ENCODE measurements at places on chromosomes 2 and 18.

DNA sequence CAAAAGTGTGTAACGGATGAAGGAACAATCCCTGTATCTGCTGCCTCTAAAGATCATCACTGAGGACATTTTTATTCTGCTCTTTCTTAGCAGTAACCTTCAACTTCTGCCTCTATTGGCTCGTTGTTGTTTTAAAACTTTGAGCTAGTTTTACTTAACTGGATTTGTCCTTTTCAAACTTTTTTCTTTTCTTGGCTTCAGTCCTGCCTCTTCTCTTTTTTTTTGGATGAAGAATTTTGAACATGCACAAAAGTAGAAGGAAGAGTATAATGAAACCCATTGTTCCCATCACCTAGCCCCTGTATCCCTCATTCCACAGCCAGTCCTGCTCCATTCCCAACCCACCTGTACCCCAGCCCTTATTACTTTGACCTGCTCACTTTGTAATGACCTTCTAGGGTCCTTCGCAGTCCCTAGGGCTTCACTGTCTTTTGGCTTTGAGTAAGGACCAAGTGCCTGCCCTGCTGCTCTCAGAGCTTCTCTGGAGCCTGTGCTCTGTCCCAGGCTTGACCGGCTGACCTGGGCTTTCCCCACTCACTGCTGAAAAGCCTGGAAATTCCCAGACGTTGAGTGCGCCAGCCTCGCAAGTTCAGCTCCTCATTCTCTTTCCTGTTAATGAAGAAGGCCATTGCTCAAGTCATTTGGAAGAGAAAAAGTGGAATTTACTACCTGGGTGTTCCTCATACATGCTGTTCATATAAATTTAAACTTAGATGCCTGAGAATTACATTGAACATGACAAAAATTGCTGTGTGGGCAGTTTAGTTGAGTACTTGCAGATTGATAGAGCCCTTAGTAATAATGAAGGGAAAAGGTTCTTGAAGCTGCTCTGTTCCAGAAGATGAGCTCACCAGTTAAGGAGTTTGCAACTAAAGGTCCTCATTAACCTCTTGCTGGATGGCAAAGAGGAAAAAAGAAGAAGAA is 149.3 kb upstream of the ALPP start:
- DNase-seq = no peak

DNA sequence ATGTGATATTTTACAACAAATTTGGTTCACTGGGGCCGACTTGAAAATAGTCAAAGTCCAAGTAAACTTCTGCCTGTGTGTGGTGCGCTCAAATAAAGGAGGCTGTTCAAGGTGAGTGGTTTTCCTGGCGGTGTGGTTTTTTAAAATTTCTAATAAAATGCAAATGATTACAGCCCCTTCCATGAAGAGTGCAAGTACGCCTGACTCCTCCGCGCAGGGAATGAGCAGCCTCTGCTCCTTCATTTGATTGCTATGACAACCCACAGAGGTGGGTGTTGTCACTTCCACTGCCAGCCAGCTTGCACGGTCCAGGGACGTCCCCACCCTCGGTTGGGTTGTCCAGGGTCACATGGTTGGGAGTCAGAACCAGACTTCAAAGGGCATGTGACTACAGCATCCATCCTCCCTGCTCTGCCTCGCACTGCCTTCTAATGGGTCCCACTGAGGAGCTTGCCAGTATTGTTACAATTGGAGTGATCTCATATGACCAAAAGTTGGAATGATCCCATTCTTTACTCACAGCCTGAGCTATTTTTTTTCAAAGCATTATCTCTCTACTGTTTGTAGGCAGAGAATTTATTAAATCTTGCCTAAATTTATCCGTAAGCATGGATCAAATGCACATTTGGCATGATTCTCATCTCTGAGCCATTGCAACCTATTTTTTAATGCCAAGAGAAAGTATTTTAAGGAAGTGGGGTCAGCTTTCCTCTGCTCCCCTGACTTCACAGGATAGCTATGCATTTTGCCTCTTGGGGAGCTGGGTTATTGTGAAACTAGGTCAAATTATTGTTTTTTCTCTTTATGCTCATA is 121.3 kb downstream of the AGAP1 start:
- no peak for DNase-seq

GRCh38 chr2:86068136-86068588 is 37.5 kb downstream of the POLR1A start:
- peak; percentile 19 for DNase-seq

DNA sequence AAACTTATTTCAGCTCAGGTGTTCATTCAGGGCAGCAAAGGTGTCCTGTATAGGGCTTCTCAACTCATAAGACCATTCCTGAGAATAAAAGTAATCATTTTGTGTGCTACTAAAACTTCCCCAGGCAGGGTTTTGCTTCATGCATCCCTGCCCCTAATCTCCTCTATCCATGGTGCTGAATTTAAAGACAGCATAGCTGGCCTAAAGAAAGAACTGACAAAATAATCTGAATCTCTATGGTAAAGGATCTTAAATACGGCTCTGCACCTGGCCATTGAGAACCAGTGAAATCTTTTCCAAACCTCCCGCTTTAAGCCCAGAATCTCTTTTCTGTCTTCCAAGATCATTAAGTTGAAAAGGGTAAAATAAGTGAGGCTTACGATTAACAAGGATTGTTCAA is 292.1 kb upstream of the KLHL29 start:
- no peak for DNase-seq

DNA sequence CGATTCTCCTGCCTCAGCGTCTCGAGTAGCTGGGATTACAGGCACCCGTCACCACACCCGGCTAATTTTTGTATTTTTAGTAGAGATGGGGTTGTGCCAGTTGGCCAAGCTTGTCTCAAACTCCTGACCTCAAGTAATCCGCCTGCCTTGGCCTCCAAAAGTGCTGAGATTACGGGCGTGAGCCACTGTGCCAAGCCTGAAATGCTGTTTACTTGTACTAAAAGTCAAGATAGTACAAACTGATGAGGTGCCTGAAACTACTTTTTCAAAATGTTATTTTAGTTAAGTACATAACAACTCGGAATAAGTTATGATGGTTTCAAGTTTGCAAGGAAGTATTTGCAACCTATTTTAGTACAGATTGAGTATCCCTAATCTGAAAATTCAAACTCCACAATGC is 85.7 kb downstream of the CEP192 start:
- no peak for DNase-seq

DNA sequence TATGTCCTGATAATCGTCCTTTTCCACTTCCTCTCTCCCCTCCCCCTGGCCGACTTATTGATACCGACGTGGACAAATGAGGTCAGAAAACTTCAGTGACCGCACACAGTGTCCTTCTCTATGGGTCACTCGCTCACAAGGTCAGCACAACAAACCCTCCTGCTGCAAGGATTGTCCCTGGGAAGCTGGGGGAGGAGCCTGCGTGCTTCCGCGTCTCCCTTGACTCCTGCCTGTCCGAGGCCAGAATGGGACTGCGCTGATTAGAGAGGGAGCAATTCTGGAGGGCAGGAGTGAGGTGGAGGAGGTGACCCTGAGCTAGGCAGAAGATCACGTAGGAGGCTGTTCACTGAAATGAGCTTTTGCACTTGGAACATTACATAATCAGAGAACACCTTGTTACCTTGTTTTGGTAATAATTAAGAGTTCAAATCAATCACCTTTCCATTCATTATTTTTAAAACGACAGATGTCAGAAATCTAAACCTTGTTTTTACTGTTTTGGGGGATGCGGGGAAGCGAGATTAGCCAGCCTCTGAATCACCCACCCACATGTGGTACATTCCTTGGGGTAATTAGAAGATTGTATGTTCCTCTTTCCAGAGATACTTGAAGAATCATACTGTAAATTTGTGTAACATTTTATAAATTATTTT is 70.6 kb downstream of the CTAGE1 start:
- no peak for DNase-seq

DNA sequence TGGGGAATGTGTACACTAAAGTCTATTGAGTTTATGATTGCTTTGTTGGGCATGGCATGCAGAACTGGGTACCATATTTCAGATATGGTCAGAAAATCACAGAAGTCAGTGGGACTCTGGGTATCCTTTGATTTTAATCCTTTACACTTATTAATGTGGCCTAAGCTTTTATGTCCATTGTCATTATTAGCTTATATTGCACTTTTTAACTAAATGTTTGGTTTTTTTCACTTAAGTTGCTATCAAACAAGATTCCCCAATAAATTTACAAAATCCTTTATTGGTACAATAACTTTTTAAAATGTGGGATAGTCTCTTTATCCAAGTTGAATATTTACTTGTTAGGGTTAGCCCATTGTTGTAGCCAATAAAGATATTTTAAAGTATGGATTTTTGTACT is 234.1 kb upstream of the NRP2 start:
- DNase-seq = no peak

DNA sequence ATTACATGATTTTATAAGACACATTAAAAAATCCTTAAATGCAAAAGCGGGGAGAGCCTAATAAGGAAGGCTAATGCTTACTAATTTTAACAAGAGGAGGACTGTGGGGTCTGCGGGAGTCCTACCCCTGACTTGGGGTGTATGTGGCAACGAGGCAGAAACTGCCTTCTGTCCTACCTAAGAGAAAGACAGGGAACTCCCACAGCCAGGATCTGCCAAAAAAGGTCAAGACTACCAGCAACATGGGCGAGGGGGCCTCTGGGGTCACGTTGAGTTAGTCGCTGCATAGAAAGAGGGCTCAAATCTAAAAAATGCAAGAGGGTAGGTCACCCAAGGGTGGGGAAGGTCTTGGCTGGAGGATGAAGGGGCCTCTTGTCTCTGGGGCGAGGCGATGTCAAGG is 529 bp upstream of the AMER3 start:
- no peak for DNase-seq

- DNase-seq = no peak
Measured at GRCh38 chr18:30765247-30765646, 277.3 kb downstream of the DSC3 start.

- DNase-seq = no peak
Measured at GRCh38 chr2:235563056-235563910, 69.4 kb downstream of the AGAP1 start.

- no peak for DNase-seq
Measured at GRCh38 chr2:238589591-238590460, 163.1 kb downstream of the ASB1 start.

DNA sequence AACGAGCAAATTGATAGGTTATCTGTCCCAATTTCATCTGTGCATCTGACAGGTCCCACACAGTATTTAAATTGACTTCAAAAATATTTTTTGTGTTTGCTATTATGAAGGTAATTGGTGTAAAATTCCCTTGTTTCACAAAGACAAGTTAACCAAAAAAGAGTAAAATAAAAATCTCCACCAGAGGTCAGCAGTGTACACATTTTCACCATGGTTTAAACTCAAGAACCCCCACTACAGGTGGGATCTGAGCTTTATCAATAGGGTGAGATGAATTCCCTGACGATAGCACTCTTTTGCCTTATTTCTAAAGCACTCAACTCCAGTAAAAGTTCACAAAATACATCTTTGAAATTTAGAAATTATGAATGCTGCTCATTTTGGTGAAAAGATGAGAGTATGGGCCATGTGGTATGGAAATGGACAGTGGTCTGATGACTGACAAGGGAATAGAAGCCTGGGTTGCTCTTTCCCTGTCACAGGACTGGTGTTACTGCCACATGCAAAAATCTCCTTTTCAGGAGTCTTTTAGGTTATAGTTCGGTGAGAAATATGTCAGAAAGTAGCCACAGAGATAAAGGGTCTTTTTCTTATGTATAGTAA is 68.0 kb downstream of the SERPINB8 start:
- peak; percentile 27 for DNase-seq

DNA sequence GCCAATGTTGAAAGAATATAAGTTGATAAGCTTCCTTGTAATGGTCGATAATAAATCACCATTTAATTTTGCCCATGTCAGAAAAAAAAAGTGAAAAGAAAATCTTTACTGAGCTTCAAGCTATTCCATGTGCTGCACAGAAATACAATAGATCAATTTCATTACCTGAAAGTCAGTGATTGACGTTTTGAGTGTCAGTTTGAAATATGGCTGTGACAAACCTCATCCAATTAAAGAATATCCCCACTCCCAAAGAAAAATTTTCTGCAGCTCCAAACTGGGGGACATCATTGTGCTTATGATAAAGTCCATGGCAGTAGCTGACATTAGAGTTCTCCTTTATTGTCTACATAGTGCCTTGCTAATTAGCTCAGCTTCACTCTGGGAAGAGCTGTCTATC is 184.8 kb upstream of the RPRM start:
- no peak for DNase-seq

DNA sequence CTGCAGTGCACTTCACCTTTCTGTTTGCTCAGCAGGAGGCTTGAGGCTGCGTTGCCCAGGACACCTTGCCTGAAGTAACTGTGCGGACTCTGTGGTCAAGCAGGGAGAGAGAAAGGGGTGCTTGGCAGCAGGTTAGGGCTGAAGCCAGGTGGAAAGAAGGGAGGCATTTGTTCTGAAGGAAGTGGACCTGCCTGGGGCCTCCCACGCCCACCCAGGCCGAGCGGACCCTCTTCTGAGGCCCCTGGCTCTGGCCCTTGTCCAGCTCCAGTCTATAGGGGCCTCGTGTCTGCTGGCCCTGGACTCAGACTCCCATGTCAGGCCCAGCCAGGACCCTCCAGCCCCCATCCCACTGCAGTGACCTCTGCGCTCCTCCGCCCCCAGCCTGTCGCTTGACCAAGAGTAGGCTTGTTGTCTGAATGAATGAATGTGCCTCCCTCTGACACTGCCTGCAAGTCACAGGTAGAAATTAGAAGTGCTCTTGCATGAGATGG is 2.5 kb downstream of the SNED1 start:
- no peak for DNase-seq

GRCh38 chr2:135424849-135425248 is 106.2 kb downstream of the ZRANB3 start:
- DNase-seq = no peak

GRCh38 chr2:124314084-124314483 is 289.0 kb downstream of the CNTNAP5 start:
- DNase-seq = no peak

DNA sequence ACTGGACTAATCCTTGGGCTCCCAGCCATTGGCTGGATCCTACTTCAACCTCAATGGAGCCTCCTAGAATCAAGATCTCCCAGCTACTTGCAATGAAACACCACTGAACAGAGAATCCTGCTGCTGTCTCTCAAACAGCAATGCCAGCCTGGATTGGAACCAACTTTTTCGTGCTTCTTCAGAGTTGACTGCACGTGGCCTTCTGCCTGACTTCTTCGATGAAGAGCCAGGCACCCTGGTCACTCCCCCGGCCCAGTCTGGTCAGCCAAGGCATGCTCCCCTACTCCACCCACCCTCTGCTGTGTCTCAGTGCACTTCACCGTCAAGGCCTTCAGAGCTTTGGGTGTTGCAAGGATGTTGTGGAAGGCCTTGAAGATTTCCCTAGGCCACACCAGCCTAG is 148.7 kb downstream of the CLIP4 start:
- no peak for DNase-seq

Measured in GM19239 (cell line).